HCT116 (cell line): ENCODE measurements at places on chromosomes 4 and X. TPM values are rescaled to one million over a fixed set of nuclear protein-coding genes. Genes with fewer than 3 reads are reported as not detected.

Gene CNKSR2
- not detected for total RNA-seq

Gene CAPN6
- total RNA-seq = 0.10 TPM

Gene NOX1
- not detected for total RNA-seq

Gene SSX4
- not detected for total RNA-seq

Gene USP17L17
- not detected for total RNA-seq

GRCh38 chrX:53714580-53715345 lies 28.2 kb upstream of the HUWE1 start:
- DNase-seq = peak; percentile 4

GRCh38 chr4:110164251-110164650 lies 34.2 kb downstream of the ELOVL6 start:
- DNase-seq = no peak

- DNase-seq = no peak
Measured at GRCh38 chrX:154401045-154401799, 3.0 kb downstream of the RPL10 start.

DNA sequence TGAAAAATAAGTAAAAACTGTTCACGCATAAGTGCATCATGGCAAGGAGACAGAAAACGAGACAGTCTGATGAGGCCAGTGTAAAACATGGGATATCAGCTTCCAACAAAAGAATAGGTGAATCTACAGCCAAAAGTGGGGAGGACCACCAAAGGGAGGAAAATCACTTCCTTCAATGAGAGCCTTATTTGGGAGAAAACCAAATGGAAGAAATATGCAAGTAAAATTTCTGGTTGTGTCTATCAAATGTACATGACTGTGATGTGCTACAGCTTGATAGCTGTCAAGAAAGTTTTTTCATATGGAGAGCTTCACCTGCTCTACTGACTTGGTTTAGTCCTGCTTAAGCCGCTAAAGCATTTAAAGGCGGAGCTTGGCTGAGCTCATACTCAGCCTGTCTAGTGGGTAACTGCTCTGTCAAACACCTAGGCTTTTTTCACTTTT lies 66.2 kb downstream of the MAGEA1 start:
- no peak for DNase-seq

DNA sequence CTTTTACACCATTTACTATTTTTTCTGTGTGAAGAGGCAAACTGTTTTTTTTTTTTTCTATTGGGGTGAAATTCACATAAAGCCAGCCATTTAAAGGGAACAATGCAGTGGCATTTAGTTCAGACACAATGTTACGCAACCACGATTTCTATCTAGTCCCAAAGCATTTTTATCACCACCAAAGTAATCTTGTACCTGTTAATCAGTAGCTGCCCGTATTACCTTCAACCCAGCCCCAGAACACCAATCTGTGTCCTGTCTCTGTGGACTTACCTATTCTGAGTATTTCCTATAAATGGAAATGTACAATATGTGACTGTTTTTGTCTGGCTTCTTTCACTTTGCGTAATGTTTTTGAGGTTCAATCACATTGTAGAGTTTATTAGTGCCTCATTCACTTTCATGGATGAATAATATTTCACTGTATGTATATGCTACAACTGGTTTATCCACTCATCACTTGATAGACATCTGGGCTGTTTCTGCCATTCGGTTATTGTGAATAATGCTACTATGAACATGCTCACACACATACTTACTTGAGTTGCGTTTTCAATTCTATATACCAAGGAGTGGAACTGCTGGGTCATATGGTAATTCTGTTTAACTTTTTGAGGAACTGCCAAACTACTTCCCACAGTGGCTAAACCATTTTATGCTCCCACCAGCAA lies 116.2 kb downstream of the CDS1 start:
- DNase-seq = no peak

DNA sequence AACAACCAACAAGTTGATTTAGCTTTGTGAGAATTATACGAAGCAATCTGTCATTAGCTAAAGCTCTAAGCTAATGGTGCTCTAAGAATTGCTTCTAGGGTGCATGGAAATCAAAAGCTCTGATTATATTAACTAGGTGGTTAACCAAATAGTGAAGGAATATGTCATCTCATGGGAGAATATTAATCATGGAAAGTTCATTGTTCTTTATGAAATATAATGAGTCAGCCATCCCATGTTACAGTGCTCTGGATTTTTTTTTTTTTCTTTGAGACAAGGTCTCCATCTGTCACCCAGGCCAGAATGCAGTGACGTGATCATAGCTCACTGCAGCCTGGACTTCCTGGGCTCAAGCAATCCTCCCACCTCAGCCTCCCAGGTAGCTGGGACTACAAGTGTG lies 10.5 kb downstream of the DCAF8L2 start:
- no peak for DNase-seq

GRCh38 chr4:53962516-53963225 lies 101.7 kb downstream of the CHIC2 start:
- no peak for DNase-seq
